ENCODE measurements at places on chromosomes 3 and 15. TPM values are rescaled to one million over a fixed set of nuclear protein-coding genes. Genes with fewer than 3 reads are reported as not detected.

The ACTL6A gene
- 117 TPM for total RNA-seq

The LRRIQ4 gene
- not detected for total RNA-seq

The OR5H1 gene
- total RNA-seq: not detected

DNA sequence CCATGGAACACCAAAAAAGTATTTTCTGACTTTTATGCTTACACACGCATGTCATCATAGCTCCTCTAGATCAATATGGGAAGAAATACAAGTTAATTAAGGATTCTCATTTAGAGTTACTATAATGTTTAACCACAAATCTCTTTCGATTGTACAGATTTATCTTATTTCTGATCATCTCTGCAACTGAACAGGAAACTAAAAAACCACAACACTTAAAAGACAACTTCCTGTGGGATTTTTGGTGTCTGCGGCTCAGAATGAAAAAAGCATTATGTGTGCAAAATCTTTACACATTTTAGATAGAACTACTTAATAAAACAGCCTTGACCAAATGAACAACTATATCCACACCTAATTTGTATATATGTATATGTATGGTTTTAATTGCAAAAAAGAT is 3.0 kb upstream of the TJP1 start:
- H3K27ac ChIP-seq: no peak overlapping the region
- H3K27me3 ChIP-seq: peaks cover 7% of the 10 kb centered on the region
- H3K4me1 ChIP-seq: peaks cover 6% of the 10 kb centered on the region
- no peaks in the 10 kb centered on the region for H3K36me3 ChIP-seq
- no peak overlapping the region for H3K4me3 ChIP-seq
